ENCODE measurements at places on chromosomes 3 and 15. TPM values are rescaled to one million over a fixed set of nuclear protein-coding genes. Genes with fewer than 3 reads are reported as not detected.

DNA sequence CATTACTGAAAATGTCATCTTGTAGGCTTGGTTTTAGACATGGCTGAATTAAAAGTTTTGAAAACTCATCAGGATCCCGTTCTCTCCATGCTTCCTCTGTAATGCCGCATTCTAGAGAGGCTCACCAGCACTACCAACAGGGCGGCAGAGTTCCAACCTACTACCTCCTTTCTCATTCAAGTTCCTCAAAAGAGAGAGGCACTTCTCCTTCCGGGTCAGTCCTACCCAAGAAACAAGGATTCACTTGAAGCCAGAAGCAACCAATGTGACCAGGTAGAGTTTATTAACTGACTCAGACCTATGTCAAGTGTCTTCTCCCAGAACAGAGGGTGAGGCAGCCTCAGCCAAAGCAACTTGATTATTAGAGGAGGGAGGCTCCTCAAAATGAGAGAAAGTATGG, 59.8 kb upstream of the GYG1 start:
- no peak for DNase-seq

DNA sequence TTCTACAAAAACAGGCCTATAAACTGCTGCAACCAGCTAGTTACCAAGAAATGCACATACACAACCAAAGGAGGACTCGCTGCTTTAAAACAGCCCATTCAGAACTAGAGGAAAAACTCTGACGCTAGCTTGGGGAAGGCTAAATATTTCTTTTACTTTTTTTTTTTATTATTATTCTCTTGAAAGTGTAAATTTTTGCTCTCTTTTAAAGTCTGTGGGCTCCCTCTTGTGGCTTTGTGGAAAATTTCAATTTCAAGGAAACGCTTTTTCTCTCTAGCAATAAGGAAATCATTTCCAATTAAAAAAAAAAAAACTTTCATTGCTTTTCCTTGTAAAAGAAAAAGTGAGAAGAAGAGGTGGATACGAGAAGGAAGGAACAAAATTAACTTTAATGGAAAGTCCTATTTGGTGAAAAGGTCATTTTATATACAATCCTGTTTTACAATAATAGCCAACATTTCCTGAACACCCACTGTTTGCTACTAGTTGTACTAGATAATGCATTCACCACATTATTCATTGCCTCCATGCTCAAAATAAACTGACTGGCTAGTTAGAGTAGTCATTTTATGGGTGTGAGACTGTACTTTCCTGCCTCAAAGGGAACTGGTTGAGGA, 51.2 kb upstream of the SAMMSON start:
- no peak for DNase-seq

GRCh38 chr15:68888419-68888818, 41.9 kb upstream of the SPESP1 start:
- no peak for DNase-seq

Gene COL8A1
- 37.2 TPM for total RNA-seq

DNA sequence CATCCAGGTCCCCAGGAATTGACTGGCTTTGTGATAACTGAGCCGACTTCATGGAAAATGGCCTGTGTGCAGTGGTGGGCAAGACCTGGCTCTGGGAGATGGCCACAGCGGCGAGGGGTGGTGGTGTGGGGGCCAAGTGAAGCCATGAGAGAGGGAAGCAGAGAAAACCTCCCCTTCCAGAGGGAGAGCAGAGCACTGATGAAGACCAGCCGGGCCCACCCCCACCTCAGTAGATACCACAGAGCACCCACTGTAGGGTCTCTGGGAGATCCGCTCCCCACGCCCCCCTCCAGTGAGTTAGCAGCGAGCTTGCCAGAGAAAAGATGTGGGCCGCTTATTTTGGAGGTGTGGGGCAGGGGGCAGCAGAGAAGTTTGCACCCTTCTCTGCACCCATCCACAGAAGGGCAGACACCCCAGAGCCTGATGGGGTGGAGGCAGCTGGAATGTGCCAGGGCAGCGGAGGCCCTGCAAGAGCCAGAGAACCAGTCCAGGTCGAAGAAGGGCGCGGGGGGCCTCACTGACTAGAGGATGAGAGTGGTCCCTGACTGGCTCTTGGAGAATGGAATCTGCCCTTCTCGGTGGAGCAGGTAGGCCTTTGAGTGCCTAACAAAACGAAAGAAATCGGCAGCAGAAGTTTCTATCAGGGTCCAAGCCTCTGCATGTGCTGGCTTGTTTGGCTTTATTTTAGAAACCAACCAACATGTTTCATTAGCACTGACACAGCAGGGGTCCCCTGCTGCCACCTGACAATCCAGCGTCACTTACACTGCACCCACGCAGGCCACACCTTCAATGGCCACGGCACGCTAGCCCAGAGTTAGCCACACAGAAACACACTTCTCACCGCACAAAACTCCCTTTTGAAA, 28.3 kb downstream of the MELTF start:
- DNase-seq, result no peak

DNA sequence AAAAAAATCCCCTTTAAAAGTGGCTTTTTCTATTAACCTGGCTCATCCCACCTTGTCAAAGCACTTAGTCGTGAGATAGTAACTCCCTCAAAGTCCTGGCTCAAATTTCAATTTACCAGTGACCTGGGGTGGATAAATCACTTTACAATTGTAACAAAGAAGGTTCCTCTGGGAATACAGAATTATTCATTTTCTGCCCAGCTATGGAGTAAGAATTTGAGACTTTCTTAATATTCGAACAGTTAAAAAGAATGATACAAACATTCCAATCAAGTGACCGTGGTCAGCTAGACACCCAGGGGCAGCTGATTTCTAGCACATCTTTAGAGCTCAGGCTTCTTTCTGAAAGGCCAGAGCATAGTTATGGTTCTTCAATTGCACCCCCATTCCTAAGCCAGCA, 291.0 kb upstream of the TGFBR2 start:
- no peak for DNase-seq

DNA sequence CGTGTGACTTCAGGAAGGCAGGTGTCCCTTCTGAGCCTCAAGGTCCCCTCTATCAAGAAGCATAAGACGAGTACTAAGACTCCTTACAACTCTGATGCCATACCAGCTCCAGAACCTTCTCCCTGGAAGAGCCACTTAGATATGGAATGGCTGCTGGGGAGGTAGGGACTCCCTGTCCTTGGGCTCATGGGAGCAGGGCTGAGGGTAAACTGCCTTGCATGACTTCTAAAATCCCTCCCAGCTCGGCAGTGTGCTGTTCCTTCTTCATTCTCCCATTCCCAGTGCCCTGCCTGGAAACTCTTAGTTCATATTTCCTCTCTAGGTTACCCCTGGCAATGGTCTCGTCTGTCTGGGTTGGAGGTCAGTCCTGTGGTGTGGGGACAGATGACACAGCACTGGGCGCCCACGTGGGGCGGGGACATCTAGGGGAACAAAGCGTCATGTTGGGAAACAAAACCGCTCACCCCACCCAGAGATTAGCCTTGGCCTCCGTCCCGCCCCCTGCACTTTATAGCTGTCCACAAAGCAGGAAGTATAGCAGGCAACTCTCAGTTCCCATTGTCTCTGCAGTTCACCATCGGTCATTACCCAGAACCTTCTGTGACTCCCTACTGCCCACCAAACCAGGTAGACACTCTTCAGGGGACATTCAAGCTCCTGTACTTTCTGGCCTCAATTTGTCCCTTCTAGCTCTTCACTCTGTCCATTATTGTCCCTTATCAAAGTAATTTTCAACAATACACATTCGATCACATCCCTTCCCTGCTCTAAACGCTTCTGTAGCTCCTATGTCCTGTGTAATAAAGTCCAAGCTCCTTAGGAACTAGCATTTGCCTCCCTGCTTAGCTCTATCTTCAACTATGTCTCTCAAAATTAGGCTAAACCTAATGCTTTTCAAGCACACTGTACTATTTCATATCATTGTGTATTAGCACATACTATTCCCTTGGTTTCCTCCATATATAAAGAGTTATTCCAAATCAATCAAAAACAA, 73.8 kb downstream of the IQSEC1 start:
- peak; percentile 23 for DNase-seq

DNA sequence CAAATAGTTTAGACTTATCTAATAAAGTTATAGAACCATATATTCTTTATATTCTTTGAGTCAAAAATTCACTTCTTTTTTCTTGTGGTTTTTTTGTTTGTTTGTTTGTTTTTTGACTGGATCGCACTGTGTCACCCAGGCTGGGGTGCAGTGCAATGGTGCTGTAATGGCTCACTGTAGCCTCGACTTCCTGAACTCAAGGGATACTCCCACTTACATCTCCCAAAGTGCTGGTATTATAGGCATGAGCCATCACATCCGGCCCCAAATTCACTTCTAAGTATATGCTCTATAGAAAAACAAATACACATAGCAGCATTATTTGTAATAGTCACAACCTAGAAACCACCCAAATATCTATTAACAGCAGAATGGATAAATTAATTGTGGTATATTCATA, 13.7 kb upstream of the SLTM start:
- DNase-seq, result no peak

DNA sequence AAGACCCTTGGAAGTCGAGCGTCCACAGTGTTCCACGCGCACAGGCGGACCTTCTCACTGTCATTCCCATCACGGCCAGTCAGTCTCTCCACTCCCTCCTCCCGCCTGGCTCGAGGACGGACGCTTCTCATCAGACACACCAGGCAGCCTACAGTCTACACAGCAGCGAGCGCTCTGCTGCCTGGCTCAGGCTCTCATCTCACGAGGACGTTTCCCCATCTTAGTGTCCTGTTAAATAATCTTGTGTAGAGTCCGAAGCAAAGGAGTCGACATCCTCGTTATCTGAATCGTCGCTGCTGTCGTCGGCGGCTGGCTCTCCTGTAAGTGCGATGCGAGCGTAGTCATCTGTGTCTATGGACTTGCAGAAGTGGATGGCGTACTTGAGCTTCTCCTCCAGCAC, 12.4 kb upstream of the OCA2 start:
- DNase-seq, result peak; percentile 10

Gene BFSP2
- total RNA-seq, result not detected

DNA sequence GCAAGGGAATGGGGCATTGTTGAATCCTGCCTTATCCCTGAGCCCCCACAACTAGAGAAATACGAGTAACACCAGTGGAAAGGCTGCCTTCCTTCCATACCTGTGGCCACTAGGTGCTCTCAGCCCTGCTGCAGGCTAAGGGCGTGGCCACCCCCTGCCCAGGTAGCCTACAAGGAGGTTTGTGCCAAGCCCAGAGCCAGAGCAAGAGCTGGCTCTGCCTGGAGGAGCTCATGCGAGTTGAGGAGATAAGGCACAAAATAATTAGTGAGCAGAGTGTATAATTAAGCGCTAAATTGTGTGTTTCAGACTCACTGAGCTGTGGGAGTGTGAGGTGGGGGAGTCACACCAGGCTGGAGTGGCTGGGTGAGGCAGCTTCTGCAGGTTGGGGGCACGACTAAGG, 49.2 kb downstream of the TPRA1 start:
- no peak for DNase-seq

GRCh38 chr3:147390589-147391569, 15.5 kb downstream of the ZIC4 start:
- DNase-seq, result no peak

GRCh38 chr15:45200001-45200798, 12.4 kb upstream of the SHF start:
- DNase-seq, result peak; percentile 94

DNA sequence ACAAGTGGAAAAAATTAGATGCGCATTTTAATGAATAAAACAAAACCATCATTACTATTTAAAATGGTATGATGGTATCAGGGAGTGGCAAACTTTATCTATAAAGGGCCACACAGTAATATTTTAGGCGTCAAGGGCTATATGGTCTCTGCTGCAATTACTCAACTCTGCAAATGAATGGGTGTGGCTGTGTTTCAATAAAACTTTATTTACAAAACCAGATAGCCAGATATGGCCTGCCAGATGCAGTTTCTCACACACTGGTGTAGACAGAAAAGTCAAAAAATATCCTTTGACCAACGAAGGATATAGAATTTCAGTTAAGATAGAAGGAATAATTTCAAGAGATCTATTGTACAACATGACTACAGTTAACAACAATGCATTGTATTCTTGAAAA, 83.8 kb downstream of the CLASP2 start:
- no peak for DNase-seq

DNA sequence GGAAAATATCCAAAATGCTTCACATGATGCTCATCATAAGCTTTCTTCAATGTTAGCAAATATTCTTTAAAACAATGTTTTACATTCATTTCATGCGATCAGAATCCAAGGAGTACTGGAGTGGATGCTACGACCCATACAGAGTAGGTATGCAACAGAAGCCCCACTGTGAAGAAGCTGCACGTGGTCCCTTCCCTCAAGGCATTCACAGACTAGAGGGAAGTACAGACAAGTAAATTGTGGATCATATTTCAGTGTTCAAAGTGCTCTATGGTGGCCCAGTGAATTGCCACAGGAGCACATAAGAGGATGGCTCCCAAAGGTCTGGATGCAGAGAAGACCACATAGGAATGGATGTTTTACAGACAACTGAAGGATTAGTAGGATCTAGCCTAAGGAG, 789.9 kb downstream of the IGSF11 start:
- DNase-seq, result no peak

GRCh38 chr15:100878648-100879047, 983 bp upstream of the ALDH1A3 start:
- DNase-seq, result no peak

DNA sequence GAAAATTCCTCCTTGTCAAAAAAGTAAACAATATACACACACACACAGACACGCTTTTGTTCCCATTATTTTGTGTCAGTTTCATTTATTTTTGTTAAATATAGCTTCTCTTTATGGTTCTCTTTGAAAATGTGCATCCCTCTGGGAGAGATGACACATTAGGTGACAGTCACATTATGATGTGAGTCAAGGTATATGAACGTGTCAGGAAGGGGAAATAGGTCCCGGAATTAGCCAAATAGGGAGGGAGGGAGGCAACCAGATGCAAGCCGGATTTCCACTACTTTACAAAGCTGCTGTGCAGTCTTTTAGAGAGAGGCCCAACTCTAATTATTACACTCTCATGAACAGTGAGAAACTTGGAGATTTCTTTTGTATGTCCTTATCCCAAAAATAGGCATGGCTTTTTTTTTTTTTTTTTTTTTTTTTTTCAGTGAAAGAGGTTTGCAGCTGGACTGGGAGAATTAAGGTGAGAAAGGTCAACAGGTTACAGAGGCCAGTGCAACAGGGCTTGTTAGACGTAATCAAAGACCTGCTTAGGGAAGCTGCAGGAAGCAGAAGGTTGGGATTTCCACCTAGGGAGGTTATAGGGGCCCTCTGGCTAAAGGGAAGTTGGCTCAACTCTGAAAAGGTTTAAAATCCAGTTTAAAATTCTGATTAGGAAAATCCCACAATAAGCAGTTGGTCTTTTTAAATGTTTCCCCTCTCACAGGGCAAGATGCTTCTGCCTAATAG, 240.5 kb upstream of the UBE2E1 start:
- no peak for DNase-seq

GRCh38 chr15:85477730-85478129, 97.3 kb downstream of the AKAP13 start:
- no peak for DNase-seq

Gene KCNH8
- total RNA-seq, result 0.18 TPM

- DNase-seq, result no peak
Observed at GRCh38 chr3:27610800-27611525, 111.2 kb downstream of the EOMES start.
